Thyroid gland (tissue), 4 donors: ENCODE measurements at places on chromosomes 7 and 10.

DNA sequence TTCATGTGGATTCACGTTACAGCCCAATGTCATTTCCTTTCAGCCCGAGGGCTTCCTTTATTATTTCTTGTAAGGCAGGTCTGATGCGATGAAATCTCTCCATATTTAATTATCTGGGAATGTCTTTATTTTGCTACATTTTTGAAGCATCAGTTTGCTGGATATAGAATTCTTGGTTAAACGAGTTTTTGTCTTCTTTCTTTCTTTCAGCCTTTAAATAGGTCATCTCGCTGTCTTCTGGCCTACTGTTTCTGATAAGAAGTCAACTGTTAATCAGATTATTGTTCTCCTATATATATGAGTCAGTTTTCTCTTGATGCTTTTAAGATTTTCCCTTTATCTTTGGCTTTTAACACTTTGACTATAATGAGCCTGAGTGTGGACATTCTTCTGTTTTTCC lies 184.7 kb downstream of the TMEM178B start:
- DNase-seq = no peak

DNA sequence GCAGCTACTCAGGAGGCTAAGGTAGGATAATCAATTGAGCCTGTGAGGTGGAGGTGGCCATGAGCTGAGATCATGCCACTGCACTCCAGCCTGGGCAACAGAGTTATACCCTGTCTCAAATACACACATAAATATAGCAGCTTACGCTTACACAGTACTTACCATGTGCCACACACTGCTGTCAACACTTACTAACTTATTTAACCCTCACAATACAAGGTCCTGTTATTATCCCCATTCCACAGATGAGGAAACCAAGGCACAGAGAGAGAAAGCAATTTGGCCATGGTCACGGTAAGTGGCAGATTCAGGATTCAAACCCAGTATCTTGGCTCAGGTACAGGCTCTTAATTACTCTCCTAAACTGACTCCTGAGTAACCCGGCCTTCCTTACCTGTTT lies 19.1 kb downstream of the DLG5 start:
- DNase-seq = no peak

DNA sequence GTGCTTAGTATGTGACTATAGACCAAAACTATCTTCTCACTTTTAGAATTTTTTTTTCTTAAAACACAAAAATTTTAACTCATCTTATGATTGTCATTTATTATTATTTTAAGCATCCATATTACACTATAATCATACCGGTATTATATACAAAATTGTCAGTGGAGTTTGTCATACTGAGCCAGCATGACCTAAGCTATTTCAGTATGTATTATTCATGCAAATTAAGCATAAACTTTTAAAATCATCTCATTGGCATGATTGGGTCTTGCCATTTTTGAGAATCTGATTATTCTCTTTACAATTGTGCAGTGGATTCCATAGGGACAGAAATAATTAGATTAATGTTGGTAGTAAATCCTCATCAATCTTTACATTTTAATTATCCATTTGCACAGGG lies 46.2 kb upstream of the STMP1 start:
- DNase-seq = no peak

- DNase-seq = no peak
These were observed 248.5 kb downstream of the BUB3 start for GRCh38 chr10:123402656-123403055.

DNA sequence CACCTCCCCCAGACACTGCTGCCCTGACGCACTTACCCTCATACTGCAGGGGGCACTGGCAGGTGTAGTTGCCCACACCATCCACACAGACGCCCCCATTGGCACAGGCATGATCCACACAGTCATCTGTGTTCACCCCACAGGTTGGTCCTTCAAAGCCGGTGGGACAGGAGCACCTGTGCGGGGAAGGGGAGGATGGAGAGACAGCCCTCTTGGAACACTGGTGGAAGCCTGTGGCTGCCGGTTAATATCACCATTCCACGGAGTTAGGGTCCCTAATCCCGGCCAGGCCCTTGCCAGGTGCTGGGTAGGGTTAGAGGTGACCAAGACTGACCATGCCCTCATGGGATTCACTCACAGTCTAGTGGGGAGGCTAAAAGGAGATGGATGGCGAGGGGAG lies 171.8 kb downstream of the SLIT1 start:
- no peak for DNase-seq

DNA sequence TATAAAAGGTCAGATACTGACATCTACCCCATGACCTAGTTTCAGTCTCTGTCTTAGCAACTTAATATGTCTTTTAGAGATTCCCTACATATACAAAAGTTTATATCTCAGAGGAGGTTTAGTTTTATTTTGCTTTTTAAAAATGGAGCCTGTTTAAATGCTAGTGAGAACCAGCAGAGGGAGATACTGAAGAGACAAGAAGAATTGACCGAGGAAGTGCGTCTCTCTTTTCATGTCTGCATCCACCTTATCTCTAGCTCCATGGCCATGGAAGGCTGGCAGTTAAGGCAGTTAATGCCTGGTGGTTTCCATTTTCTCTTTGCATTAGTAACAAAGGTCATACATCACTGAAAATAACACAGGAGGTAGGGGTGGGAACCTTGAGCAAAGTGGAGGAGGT lies 10.7 kb downstream of the SUV39H2 start:
- DNase-seq = no peak

GRCh38 chr7:132532281-132532680 lies 44.0 kb downstream of the PLXNA4 start:
- no peak for DNase-seq

GRCh38 chr7:121436688-121437087 lies 40.6 kb upstream of the FAM3C start:
- DNase-seq = no peak

- no peak for DNase-seq
These were observed 95.2 kb downstream of the PRTFDC1 start for GRCh38 chr10:24857031-24857725.

DNA sequence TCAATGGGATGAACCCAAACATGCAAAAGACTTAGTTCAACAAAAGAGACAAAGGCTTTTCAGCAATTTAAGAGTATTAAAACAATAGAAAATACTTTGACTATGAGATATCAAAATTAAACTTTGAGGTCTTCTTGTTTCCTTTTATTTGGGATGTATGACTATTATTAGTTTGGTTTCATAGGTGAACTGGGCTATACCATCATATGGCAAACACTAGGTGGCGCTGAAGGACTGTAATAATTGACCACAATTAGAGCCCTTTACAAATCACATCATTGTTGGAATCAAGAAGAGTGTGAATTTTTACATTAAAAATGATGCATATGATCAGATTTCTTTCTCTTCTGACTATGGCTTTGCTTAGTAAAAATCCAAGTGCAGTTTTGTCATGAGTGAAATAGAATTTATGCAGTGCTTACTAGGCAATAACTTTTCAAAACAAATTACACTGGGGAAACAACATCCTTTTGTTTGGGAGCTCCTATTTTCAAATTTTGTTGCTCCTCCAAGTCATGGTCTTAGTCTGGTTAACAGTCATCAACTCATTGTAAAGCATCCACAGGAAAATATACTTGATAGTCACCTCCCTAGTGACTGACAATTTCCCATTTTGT lies 14.7 kb upstream of the NXPH1 start:
- peak; percentile 40 for DNase-seq

DNA sequence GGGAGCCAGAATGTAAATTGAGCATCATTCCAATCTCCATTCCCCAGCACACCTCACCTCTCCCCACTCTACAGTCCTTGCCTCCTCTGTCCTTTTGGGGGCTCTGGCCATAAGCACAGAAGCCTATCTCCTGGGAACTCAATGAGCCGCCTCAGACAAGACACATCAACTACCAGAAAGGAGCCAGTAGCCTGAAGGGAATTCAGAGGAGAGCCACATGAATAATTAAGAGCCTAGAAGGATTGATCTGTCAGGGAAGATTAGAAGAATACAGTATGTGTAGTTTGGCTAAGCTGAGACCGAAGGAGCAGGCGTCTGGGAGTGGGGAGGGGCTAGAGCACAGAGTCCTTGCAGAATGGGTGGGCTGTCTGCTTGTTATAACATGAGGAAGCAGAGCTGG lies 31.2 kb downstream of the FRMD4A start:
- no peak for DNase-seq

DNA sequence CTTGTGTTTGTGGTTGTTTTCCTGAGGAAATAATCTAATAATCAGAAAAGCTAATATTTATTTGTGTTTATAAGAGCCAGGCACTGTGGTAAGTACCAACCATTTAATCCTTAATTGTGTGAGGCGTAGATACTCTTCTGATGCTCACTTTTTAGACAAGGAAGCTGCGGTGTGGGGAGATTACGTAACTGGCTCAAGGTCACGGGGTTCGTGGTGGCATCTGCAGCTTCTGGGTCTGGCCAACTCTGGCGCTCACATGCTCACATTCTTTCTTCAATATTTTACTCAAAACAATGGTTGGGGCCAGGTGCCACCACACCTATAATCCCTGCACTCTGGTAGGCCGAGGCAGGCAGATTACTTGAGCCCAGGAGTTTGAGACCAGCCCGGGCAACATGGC lies 77.6 kb downstream of the RALA start:
- peak; percentile 10 for DNase-seq

DNA sequence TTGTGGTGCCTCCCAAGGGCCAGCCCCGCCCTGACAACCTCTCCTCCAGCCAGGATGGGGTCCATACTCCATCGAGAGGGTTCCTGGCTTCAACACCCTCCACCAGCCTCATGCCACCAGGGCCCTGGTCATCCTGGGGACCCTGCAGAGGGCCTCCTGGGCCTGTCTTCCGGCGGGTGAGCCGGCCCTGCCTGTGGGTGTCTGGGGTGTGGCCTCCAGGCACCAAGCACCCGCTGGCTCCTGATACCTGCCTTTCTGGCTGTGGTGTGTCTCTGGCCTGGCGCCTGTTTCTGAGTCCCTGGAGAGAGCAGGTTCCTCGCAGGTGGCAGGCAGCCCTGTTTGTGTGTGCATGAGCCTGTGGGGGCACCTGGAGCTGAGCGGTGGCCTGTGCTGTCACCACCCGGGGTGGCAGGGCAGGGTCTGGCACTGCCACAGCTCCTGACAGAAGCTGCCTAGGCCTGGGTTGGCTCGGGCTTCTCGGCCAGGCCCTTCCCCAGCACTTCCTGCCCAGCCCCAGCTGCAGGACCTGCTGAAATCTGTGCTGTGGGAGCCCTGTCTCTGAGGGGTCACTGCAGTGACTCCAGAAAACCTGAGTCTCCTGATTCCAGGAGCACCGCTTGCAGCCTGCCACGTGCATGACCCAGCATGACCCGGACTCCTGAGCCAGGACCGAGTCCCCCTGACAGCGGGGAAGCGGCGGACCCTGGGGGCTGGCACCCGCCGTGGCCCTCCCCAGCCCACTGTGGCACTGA lies 18.4 kb downstream of the ADAM8 start:
- peak; percentile 85 for DNase-seq

- no peak for DNase-seq
These were observed 69.6 kb downstream of the MCU start for GRCh38 chr10:72761498-72761897.

- peak; percentile 50 for DNase-seq
These were observed 49.9 kb upstream of the SH2B2 start for GRCh38 chr7:102236592-102237287.

DNA sequence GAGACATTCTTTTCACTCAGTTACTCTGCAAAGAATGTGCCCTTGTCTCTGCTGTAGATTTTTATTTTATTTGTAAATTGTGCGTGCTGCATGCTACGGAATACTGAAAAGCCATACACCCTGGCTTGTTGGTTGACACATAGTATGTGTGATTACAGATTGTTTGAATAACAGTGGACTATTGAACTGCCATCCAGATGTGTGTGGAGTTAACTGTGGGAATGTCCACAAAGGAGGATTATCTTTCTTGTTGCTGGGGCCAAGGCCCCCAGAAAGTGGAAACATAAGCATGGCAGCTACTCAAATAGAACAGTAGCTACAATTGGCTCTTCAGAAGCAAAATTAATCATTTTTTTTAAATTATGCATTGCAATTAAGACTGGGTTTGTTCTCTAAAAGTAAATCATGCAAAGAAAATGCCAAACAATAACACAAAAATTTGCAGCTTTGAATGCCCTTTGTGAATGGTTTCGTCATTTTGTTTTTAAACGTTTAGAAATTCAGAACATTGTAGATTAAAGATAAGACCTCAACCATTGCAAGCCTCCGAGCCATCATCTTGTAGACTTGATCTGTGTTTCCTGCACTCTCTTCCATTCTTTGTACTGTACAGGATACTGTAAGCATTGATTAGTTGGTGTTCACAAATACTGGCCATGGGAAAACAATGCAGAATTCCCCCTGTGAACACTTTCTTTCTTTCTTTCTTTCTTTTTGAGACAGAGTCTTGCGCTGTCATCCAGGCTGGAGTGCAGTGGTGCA lies 210.3 kb upstream of the TCF7L2 start:
- no peak for DNase-seq

GRCh38 chr10:6665847-6666246 lies 85.8 kb upstream of the PRKCQ start:
- no peak for DNase-seq

DNA sequence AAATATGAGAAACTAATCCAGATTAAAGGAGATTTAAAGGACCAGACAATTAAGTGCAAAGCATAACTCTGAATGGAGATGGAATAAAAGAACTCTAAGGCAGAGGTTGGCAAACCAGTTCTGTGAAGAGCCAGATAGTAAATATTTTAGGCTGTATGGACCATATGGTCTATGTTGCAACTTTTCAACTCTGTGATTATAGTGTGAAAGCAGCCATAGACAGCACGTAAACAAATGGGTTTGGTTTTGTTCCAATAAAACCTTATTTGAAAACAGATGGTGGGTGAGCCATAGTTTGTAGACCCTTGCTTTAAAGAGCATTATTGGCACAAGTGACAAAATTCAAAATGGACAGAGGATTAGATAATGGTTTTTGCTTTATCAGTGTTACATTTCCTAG lies 884.1 kb downstream of the CCSER2 start:
- no peak for DNase-seq

- DNase-seq = no peak
These were observed 87.2 kb downstream of the EZH2 start for GRCh38 chr7:148796841-148797240.

GRCh38 chr7:36896956-36897590 lies 172.8 kb upstream of the AOAH start:
- DNase-seq = no peak

GRCh38 chr10:75352650-75353049 lies 48.9 kb downstream of the ZNF503 start:
- DNase-seq = no peak

DNA sequence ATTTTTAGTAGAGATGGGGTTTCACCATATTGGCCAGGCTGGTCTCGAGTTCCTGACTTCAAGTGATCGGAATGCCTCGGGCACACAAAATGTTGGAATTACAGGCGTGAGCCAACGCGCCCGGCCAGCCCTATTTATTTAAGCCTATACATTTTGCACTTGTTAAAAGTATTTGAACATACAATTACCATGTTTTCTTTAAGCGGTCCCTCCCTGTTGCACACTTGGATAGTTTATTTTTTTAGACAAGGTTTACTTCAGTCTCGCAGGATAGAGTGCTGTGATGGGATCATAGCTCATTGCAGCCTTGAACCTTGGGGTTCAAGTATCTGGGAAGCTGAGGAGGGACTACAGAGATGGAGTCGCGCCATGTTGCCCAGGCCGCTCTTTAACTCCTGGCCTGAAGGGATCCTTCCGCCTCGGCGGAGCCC lies 35.7 kb upstream of the SRRM3 start:
- DNase-seq = peak; percentile 10

- DNase-seq = no peak
These were observed 122.3 kb downstream of the TRIL start for GRCh38 chr7:28835800-28836199.
